Smooth muscle cell of the brain vasculature (primary cell): ENCODE measurements at places on chromosomes 4 and X.

GRCh38 chrX:135287266-135287823 lies 21.9 kb upstream of the ETDC start:
- no peak for DNase-seq

- no peak for DNase-seq
Observed at GRCh38 chrX:19862634-19863211, 24.7 kb downstream of the SH3KBP1 start.

GRCh38 chr4:53895137-53895536 lies 169.3 kb downstream of the CHIC2 start:
- no peak for DNase-seq

GRCh38 chr4:41334182-41334581 lies 77.5 kb downstream of the UCHL1 start:
- no peak for DNase-seq

- no peak for DNase-seq
Observed at GRCh38 chrX:48466696-48467095, 3.4 kb downstream of the SLC38A5 start.

- no peak for DNase-seq
Observed at GRCh38 chr4:76823495-76823894, 74.4 kb downstream of the SOWAHB start.

DNA sequence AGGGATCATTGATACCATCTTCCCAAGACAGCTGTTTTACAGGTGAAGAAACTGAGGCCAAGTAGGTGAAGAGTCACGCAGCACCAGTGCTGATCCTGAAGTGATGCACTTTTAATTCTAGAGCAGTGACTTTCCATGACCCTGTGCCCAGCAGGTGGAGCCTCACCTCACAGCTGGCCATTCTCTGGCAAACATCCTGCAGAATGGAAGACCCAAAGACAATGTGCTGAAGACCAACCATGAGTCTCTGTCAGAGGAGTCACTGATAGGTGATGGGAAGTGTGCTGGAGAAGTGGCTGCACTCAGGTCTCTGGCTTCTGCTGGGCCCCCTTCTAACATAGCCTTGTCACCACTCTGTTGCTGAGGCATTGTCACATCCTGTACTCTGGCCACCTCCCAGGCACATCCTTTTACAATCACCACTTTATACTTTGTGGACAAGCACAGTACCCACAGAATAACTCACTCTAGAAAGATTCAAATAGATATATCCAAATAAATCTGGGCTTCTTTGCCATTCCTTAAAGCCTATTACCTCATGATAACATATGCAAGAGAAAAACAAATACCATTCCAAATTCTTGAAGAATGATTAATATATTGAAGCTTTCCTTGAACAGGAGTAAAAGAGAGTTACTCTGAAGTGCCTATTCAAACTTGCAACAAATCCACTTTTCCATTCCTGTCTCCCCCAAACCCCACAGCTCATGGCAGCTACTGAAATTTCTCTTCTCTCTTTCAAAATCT lies 64.1 kb upstream of the SCOC start:
- no peak for DNase-seq

DNA sequence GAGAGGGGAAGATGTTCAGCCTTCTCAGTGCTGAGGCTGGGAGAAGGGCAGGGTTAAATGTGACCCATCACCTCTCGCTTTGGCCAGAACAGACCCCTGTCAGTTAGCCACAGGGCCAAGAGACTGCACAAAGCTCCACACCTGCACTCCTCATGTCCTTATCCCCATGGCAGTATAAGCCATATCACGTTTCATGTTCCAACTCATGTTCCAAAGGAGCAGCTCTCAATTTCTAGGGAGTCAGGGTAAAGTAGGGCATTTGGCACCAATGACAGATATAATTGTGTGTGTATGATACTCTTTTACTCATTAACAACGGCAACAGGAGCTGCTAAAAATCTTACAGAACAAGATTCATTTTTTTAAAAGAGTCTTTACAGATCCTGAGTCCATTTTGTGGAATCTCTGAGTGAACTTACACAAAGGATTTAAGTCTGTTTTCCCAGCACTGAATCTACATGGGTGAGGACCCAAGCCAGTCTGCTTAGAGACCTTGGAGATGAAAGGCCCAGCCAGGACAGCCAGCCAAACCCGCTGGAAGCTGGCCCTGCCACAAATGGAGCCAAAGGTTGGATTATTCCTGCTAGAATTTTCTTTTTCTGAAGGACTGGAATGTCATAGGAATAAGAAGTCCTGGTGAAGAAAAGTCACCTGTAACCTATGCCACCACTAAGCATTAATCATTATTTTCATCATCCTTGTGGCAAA lies 129.1 kb upstream of the SMAD1 start:
- no peak for DNase-seq

DNA sequence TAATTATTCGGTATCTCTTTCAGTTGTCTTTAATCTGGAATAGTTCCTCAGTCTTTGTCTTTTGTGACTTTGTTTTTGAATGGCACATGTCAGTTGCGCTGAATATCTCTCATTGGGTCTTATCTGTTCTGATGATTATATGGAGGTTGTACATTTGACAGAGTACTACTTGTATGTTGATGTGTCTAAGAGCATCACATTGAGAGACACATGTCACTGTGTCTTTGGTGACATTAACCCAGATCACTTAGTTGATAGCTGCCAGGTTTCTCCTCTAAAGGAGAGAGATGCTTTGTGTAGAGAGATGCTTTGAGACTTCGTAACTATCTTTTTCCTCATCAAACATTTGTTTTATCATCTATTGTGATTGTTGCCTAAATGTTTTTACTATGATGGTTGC lies 92.1 kb downstream of the USP9X start:
- DNase-seq: no peak

- no peak for DNase-seq
Observed at GRCh38 chrX:70264784-70265183, 3.4 kb upstream of the ARR3 start.

GRCh38 chr4:37653601-37654000 lies 32.6 kb downstream of the RELL1 start:
- no peak for DNase-seq

GRCh38 chr4:147003956-147004809 lies 58.5 kb upstream of the TTC29 start:
- no peak for DNase-seq

GRCh38 chr4:119729835-119730670 lies 101.4 kb upstream of the PDE5A start:
- DNase-seq: peak; percentile 23

- no peak for DNase-seq
Observed at GRCh38 chr4:67885762-67886161, 2.0 kb upstream of the TMPRSS11D start.

DNA sequence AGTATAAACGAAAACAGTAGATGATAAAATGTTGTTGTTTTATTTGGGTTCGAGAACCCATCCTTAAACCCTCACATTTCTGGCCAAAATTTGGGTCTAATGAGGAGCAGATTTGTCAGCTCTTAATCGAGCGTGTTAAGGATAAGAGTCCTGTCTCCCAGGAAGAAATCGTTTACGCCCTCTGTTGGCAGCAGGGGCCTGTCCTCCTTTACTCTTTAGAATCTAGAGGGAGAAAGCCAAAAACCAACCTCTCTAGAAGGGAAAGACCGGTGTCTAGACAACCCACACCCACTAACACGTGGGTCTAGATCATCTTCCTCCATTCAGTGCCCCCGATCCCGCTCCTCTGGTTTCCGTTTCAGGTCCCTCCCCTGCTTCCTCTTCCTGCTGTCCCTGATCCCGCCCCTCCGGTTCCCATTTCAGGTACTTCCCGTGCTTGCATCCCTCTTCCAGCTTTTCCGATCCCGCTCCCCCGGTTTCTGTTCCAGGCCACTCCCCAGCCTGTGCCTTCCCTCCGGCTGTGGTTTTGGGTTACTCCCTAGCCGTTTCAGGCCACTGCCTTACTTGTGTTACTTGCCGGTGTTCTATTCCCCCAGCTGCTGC lies 339.1 kb downstream of the PAPSS1 start:
- DNase-seq: no peak

GRCh38 chr4:150589157-150589556 lies 7.2 kb downstream of the MAB21L2 start:
- DNase-seq: no peak

DNA sequence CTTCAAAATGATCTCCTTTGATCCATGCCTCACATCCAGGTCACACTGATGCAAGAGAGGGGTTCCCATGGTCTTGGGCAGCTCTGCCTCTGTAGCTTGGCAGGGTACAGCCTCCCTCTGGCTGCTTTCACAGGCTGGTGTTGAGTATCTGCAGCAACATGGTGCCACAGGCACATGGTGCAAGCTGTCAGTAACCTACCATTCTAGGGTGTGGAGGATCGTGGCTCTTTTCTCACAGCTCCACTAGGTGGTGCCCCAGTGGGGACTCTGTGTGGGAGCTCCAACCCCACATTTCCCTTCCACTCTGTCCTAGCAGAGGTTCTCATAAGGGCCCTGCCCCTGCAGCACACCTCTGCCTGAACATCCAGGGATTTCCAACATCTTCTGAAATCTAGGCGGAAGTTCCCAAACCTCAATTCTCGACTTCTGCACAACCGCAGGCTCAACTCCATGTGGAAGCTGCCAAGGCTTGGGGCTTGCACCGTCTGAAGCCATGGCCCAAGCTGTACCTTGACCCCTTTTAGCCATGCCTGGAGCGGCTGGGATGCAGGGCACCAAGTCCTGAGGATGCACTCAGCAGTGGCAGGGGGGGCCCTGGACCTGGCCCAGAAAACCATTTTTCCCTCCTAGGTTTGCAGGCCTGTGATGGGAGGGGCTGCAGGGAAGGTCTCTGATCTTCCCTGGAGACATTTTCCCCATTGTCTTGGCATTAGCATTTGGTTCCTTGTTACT lies 137.8 kb upstream of the NUDT6 start:
- no peak for DNase-seq

DNA sequence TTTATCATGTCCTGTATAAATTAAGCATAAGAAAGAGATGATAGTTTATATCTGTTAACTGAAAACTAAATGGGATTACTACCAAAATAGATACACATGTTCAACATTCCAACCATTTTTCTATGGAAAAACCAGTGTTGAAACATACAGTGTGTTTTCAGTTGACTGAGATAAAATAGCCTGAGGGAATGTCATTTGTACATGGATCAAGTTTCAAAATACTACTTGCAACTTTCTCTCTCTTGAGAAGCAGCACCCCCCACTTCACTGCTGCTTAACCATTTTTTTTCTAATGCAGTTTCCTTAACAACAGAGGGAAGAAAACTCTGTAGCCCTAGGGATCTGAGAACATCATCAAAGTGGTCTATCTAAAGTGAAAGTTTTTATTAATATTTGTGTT lies 70.8 kb downstream of the NPNT start:
- no peak for DNase-seq

DNA sequence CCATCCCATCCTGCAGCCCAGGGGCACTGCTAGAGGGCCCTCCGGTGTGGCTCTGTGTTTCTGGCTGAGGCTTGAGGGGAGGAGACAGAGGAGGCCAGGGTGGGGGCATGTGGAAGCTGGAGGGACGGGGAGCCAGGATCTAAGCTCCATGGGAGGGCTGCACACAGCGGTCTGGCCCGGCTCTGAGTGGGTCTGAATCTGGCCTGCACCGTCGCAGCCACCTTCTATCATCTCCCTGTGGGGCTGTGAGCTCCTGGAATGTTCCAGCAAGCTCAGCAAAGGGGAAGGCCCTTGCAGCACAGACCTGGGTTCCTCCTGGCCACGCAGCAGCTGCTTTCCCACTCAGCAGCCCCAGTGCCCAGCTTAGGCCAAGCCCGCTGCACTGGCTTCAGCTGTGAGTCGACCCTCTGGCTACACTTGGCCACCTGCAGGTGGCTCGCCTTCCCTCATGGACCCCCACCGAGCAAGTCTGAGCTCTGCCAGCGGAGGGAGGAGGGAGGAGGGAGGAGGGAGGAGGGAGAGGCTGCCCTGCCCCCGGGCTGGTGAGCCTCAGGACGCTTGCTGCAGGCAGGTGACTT lies 5.3 kb downstream of the NKX1-1 start:
- DNase-seq: no peak

GRCh38 chr4:183492791-183493222 lies 12.1 kb upstream of the ING2 start:
- no peak for DNase-seq
